HFF-Myc (cell line): ENCODE measurements at places on chromosomes 2 and 18.

- DNase-seq = no peak
Measured at GRCh38 chr2:150640039-150640438, 152.6 kb upstream of the RND3 start.

- no peak for DNase-seq
Measured at GRCh38 chr2:233245406-233245805, 6.1 kb upstream of the ATG16L1 start.

GRCh38 chr2:18800240-18800971 is 211.0 kb upstream of the NT5C1B start:
- no peak for DNase-seq

DNA sequence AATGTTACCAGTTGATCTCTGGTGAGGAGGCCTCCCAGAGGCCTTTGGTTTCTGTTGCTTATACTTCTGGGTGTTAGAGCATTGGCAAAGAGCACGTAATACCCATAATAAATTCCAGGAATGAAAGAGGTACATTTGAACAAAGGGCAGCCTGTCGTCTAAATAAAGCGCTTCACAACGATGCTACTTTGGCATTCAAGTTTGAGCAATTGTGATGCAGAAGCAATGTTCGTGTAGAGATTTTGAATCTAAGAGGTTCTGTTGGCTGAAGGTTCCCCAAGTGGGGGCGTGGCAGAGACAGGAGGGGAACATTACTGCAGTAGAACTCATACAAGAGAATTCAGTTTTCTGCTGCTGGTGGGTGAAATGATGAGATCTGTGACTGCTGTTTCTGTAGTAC is 27.8 kb downstream of the ZNF532 start:
- DNase-seq = no peak

DNA sequence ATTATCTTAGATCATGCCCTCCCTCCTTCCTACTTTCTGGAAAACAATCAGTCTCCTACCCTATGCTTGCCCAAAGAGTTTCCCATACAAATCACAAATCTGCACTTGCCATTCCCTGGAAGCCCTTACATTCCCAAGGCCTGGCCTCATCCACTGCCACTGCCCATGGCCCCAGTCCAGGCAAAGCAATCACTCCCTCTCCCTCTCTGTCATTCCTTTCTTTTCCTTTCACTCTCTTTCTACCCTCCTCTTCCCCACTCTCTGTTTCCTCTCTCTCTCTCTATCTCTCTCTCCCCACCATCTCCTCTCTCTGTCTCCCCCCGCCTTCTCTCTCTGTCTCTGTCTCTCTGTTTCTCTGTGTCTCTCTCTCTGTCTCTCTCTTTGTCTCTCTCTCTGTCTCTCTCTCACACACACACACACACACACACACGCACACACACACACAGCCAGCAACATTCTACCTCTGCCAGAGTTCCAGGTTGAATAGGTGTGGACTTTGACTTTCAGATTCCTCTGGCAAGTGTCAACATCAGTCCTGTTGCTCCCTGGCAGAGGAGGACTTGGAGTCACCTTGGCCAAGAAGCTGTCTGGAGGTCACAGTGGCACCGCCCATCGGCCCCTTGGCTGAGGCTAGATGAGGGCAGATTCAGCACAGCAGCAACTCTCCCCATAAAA is 43.7 kb upstream of the NAT8 start:
- DNase-seq = no peak

GRCh38 chr2:12430407-12431133 is 286.2 kb upstream of the TRIB2 start:
- DNase-seq = no peak

- DNase-seq = no peak
Measured at GRCh38 chr2:230319211-230319862, 7.7 kb upstream of the SP140L start.

- DNase-seq = no peak
Measured at GRCh38 chr2:41326851-41327250, 721.0 kb upstream of the PKDCC start.

DNA sequence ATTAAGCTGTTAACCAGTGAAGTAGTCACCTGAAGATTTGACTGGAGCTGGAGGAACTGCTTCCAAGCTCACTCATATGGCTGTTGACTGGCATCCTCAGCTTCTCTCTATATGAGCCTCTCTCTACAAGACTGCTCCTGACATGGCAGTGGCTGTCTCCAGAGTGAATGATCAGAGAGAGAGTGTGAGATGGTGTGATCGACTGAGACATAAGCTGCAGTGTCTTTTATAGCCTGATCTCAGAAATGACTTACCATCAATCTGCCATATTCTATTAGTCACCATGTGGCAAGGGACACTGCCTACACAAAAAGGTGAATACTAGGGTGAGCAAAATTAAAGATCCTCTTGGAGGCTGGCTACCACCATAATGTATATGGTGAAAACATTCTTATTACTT is 7.8 kb upstream of the RBMS1 start:
- DNase-seq = no peak

DNA sequence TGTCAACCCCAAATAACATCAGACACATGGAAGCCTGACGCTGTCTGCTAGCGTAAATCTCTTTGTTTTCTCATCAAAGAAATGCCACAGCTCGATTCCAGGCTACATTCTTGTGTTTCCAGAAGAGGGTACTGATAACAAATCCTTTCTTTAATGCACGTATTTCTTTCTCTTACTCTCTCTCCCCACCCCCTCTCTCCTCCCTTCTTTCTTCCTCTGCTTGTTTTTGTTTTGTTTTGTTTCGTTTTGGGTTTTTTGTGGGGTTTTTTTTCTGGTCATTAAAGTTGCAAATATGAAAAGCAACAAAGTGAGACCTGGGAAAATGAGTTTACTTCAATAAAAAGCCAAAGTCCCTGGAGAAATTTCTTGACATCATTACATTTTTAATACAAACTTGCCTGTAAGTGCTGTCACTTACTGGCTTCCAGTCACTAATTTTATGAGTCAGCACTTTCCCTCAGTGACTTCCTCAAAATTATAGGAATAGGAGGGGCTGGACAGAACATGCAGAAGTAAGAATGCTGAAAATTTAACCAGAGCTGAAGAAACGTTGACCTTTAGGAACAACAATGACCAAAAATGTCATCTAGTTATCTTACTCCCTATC is 106.7 kb upstream of the NABP1 start:
- DNase-seq = peak; percentile 62

- DNase-seq = no peak
Measured at GRCh38 chr2:212745359-212745758, 206.8 kb upstream of the ERBB4 start.

- no peak for DNase-seq
Measured at GRCh38 chr2:2872713-2873449, 504.7 kb downstream of the EIPR1 start.

GRCh38 chr18:51193621-51194287 is 3.7 kb downstream of the MEX3C start:
- no peak for DNase-seq

DNA sequence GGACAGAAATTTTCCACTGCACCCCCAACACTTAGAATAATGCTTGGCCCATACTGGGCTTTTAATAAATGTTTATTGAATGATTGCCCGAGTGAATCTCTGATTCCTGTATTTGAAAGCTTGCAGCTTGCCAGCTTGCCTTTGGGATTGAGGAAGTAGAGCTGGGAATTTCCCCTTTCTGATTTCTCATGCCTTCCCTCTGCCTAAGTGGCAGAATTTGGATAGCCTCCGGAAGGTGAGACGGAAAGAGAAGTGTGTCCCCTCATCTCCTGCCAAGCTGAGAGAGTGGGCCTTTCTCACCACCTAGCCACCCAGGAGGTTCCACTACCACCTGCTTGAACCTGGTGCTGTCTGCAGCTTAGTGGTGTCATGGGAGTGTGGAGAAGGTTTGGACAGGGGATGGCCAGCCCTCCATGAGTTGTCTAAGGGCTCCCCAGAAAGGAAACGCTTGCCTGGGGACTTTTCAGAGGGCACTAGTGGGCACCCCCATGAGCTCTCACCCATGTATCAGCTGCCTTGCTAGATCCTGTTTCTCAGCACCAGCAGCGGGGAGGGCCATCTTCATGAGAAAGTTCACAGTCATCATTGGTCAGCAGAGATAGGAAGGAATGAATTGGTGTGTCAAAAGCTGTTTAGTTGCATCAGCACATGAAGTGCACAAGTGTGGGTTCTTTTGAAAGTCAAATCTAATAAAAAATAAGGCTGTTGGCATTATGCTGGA is 8.6 kb upstream of the NCOA1 start:
- DNase-seq = no peak

- DNase-seq = no peak
Measured at GRCh38 chr2:37667704-37668103, 3.7 kb downstream of the CDC42EP3 start.

DNA sequence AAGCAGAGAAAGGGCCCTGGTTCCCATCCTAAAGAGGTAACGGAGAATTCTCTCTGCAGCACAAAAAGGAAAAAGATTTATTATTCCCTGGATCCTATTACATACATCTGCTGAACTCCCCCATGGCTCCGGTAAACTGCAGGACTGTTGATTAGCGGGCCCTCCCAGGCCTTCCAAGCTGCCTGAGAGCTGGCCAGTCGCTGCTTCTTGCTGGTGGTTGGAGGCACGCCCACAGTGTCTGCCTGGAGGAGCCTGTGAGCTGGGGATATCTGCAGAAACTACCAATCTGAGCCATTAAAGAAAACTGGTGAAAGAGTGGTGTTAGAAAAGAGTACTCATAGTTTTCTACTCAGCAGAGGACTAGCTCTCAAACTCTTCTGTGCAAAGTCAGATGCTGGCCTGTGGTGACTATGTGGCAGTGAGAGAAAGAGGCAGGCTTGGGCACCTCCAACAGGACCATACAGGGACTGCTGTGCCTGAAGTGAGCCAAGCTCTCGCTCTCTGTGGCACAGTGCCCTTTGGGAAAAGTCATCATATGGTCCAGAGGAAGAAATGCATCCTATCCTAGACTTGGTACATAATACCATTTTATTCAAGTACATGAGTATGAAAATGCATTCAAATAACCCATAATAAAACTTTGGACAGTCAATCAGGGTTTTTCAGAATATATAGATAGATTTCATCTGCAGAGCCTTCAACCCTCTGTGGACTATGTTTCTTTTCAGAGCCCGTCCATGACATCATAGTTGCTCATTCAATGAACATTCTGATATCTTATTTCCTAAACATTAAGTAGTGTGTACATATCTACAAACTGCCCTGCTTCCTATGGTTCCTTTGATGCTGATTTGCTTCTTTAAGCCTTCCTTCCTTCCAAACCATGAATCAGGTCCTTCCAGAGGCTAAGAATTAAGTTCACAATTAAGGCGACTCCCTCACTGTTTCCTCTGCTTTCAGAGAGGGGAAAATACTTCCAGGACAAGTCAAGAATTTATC is 242.0 kb upstream of the LYPD1 start:
- DNase-seq = no peak

GRCh38 chr2:3149441-3150217 is 228.0 kb downstream of the EIPR1 start:
- DNase-seq = no peak

- DNase-seq = no peak
Measured at GRCh38 chr18:74784752-74785151, 187.1 kb downstream of the ZNF407 start.
